ENCODE measurements at places on chromosomes 3 and 15.

GRCh38 chr3:71858503-71859122, 73.7 kb upstream of the PROK2 start:
- no peak for DNase-seq

DNA sequence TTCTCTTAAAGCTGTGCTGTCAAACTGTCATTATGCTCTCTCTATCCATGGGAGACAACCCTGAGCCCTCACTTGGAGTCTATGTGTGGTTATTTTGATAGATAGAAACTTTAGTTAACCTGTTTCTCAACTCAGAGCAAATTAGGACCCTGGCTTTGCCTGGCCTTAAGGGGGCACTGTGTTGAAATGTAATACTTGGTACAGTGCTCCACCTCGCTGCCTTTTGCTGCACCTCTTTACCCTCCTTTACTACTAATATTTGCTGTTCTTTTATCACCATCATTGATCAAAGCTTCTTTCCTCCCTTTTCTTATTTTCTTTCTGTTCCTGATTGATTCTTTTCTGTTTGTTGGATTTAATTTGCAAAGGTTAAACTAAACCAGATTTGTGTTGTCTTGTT, 34.3 kb downstream of the STT3B start:
- DNase-seq: no peak

- DNase-seq: no peak
Observed at GRCh38 chr15:82646250-82647044, 716 bp downstream of the CPEB1 start.

GRCh38 chr3:71160785-71161546, 422.6 kb downstream of the FOXP1 start:
- no peak for DNase-seq

DNA sequence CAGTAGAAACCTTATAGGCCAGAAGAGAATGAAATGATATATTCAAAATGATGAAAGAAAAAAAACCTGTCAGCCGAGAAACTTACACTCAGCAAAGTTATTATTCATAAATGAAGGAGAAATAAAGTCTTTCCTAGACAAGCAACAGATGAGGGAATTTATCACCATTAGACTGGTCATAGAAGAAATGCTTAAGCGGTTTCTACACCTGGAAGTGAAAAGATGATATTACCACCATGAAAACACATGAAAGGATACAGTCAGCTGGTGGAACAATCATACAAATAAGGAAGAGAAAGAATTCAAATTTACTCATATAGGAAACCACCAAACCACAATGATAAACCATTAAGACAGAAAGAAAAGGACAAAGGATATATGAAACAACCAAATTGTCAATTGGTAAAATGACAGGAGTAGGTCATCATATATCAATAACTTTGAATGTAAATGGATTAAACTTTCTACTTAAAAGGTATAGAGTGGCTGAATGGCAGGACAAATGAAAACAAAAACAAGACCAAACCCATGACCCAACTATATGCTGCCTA, 29.9 kb upstream of the PRR23C start:
- no peak for DNase-seq

GRCh38 chr15:51380999-51381806, 39.7 kb downstream of the GLDN start:
- peak; percentile 40 for DNase-seq

DNA sequence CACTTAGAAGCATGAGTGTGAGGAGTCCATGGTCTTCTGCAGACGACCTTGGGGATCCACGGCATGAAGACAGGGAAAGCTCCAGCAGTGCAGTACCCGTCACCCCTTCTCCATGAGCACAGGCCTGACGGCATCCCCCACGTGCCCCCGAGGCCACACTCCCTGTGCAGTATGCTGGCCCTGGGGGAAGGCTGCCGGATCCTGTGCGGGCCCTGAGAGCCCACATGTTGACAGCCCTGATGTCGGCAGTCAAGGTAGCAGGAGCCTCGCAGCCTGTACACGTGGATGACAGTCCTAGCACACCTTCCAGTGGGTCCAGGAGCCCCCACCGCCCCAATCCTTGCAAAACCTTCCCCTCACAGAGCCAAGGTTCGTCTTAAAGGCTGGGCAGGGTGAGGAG, 195.3 kb downstream of the ATP10A start:
- DNase-seq: no peak

DNA sequence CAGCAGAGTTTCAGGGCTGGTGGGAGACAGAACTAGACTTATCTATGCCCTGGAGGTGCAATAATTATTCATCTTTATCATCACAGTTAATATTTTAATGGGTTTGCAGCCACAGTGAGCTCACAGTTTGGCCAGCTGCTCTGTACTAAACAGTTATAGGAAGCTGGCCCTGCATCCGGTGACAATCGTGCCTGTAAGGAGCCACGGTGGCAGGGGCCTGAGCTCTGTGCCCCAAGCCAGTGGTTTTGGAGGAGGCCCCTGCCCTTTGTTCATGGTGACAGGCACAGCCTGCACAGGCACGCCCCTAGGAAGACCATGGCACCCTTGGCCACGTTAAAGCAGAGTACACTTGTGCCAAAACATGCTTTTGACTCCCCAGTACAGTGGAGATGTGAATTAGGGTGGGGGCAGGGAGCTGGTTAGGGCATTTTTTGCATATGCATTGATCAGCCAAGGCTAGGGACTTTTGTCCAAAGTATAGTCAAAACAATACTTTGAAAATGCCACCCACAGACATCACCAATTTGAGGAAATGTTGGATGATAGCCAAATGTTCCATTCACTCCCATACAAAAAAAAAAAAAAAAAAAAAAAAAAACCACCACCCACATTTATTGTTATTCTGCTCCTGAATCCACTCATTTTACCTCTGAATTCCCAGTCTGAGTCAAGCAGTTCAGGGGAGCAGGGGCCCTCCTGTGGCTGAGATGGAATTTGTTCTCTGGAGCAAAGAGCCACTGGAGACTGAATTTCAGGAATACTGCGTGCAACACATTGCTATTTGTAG, 3.4 kb upstream of the RFTN1 start:
- DNase-seq: no peak

DNA sequence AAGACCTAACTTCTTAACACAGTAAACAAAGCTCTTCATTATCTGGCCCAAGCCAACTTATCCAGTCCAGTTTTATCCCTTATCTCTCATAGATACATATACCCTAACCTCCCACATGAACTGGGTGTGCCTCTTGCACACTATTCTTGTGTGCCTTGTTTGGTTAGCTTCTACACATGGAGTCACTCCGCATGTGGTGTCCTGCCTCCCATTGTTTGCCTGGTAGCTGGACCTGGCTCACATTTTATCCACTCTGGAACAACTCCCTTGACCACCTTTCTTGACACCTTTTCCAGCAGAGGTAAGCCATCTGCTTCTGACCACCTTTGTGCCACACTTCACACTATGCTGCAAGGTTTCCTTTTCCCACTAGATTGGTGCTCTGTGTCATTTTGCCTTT, 15.2 kb downstream of the TIPARP start:
- no peak for DNase-seq

GRCh38 chr3:42683875-42684598, 1.3 kb upstream of the KLHL40 start:
- DNase-seq: no peak

DNA sequence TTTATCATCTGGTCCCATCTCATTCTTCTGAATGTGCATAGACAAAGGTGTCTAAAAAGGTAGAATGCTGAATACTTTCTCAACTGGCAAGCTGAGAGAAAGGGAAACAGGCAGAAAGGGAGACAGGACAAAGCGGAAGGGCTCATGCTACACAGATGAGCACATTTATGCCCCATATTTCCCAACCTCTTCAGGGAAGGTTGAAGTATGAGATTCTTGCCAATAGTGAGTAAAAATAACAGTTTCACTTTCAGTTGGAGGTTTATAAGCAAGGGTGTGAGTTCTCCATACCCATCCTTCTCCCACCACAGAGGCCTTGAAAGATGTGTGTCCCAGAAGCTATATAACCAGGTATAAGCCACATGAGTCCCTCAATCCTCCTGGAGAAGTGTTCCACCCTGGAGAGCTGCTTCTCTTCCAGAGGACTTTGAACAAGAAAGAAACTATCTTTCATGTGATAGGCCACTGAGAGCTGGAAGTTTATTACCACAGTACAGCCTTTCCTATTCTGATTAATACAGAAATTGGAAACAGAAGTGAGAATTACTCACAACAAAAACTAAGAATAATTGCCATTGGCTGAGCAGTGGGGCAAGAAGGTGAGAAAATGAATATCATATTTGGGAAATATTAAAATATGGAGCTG, 709.4 kb upstream of the NR2F2 start:
- DNase-seq: no peak

DNA sequence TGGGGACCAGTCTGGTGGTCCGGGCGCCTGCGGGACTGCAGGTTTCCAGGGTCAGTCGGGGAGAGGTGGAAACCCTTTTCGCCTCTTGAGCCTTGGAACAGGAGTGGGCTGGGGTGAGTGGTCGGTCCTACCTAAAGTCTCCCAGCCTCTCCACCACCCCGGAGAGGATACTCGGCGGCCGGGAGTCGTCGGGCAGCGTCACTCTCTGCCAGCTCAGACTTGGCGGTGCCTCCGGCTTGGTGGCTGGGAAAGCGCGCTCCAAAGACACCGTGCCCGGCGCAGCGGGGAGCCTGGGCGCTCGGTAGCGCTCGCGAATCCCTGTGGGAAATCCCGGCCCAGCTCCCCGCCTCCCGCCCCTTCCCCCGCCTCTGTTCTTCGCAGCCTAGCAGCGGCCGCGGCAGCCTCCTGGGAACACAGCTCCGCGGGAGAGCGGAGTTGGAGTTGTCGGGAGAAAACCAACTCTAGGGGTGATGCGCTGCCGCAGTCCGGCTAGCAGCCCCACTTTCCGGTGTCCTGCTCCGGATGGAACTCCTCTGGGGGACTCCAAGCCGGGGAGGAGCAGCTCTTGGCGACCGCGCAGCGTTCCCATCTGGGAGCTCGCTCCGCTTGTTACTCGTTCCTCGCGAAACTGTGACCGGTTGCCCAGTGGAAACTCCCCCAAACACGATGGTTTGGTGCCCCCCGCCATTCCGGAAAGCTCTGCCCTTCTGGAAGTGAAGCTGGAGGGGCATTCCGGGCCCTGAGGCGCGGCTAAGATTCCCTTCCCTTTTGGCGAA, 1.4 kb downstream of the EPHB1 start:
- no peak for DNase-seq

DNA sequence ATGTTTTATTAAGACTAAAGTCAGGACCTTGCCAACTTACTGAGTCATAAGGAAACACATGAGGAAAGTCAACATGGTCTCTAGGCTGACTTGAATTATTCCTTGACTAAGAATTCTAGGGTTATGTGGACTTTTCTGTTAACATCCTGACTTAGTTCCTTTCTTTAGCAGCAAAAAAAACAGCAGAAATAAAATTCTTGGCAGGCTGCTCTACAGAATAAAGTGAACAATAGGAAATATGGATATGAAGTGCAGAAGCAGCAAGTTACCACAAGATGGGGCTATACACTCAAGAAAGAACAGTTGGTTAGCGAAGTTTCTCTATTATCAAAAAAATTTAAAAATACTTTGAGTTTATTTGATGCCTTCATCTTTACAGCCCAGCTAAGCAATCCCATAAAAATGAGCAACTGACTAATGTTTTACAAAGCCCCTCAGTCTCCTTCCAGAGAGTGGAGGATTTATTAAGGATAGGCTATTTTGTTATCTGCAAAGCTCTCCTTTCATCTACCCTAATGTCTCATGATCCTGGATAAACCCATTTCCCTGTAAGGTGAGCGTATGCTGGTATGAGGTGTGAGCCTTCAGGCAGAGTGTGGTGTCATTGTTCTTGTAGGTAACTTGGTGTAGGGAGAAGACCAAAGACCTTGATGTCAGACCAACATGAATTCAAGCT, 23.1 kb upstream of the MCCC1 start:
- DNase-seq: no peak

DNA sequence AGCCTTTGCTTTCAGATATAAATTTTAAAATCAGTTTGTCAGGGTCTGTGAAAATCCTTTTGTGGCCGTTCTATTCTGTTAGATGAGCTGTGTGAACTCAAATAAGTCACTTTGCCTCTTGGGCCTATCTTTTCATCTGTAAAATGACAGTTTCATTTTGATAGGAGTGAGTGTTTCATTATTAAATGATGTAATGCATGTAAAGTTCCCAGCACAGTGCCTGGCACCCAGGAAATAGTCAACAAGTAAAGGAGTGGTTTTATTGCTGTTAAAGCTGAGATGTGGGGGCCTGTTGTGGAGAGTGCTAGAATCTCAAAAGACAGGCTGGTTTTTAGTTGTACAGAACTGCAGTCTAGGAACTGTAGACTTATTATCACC, 394.5 kb upstream of the CFAP20DC start:
- DNase-seq: no peak

DNA sequence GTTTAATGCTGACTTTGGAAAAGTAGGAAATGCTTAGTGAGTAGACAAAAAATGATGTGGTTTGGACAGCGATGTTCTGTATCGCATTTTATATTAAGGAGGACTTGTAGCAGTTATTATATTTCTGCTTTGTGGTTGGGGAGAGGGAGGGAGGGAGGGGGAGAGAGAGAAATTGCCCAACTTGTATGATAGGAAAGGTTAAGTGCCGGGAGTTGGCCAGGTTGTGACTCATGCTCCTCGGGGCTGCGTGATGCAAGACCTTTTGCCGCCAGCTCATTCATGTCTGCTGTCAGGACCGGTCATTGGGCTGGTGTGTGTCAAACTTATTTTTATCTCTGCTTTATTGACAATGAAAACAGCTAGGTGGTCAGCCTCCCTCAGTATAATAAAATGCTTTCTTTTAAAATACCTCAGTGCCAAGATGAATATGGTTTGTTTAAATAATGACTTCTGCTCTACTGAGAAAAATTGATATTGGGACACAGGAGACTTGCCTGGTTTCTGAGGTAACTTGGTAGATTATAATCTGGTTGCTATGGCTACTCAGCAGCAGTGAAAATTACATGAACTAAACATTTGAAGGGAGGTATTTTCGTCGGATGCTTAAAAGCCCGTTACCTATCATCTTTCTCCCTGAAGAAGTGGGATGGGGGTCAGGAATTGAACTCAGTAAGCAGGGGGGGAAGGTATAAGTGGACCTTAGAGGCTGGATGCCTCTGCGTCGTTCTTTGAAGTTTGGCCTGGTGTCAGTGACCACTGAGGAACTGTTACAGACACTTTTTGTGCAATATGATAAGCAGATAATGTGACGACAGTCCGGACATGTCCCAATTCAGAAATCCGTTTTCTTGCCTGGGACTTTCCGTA, 90.7 kb downstream of the FNDC3B start:
- DNase-seq: no peak

- DNase-seq: no peak
Observed at GRCh38 chr15:48332642-48333034, 1.4 kb downstream of the DUT start.

DNA sequence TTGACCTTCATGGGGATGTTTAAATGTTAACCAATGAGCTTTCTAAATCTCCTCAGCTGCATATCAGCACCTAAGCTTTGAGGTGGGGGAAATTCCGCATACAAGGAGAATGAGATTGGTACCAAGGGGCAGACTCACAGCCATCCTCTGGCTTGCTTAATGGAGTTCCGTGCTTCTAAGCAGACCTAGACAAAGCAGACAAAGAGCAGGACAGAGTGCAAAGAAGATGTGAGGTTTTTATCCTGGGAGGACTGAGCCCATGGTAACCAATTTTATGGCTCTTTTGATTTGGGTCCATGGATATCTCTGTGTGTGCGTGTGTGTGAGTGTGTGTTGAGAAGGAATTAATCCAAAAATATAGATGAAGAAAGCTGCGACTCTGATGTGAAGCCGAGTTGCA, 7.5 kb downstream of the TAFA4 start:
- no peak for DNase-seq
